ENCODE measurements at places on chromosomes 11 and 22.
A peak's percentile ranks its signal among the peaks of the same experiment; 100 is the strongest.

DNA sequence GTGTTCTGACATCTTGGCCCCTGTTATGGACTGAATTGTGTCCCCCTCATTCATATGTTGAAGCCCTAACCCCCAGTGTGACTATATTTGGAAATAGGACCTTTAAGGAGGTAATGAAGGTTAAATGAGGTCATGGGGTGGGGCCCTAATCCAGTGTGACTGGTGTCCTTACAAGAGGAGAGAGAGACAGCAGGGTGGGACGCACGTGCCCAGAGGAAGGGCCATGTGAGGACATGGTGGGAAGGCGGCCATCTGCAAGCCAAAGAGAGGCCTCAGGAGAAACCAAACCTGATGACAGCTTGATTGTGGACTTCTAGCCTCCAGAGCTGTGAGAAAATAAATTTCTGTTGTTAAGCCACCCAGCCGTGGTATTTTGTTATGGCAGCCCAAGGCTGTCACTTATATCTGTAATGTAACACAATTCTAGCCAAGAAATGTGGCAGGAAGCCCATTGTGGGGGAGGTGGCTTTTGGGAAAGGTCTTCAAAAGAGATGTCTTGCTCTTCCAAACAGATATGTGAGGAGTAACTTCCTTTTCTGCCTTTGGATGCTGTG, 23.7 kb downstream of the SLC22A6 start:
- no peak for DNase-seq

- no peak for DNase-seq
Observed at GRCh38 chr22:20105456-20106204, 10.3 kb upstream of the RANBP1 start.

- DNase-seq, result peak; percentile 57
Observed at GRCh38 chr11:122853971-122854446, 15.7 kb downstream of the CRTAM start.

- DNase-seq, result no peak
Observed at GRCh38 chr22:39151329-39151975, 1.0 kb downstream of the CBX7 start.

- no peak for DNase-seq
Observed at GRCh38 chr11:108914211-108914610, 249.3 kb downstream of the DDX10 start.

DNA sequence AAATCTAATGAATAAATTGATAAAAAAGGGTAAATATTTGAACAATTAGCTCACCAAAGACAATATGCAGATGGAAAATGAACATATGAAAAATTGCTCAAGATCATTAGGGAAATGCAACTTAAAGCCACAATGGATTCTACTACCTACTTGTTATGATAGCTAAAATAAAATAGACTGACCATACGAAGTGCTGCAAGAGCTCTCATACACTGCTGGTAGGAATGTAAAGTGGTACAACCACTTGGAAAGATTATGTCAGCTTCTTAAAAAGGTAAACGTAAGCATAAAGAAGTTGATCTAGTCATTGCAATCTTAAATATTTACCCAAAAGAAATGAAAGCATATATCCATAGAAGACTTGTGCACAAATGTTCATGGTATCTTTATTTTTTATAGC, 504.2 kb upstream of the ARHGAP42 start:
- no peak for DNase-seq

DNA sequence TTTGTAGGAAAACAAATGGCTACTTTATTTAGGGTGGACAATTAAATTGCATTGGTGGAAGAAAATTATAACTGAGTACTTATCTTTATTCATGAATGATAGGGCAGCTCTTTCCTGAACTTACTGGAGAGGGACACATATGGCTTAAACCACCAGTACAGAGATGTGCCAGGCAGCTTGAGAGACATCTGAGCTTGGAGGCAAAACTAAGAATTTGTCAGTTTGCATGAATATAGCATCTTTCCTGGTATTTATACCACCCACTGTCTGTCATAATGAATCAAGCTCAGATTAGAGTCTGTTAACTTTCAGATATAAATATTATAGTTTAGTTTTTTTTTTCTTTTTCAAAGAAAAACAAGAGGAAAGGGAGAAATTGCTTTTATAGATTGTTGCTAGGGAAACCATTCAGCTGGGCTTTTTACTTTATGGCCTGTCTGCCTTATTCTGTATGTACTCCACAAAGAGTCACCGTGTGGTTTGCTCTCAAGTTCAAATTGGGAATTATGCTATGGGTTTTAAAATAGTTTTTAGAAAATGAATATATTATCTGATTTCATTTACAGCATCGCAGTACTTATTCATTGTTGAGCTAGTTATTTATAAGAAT, 477.0 kb upstream of the CHORDC1 start:
- DNase-seq, result no peak
